Activated T-cell treated with anti-CD3 and anti-CD28 coated beads for 24 hours (primary cell): ENCODE measurements at places on chromosomes 1 and 21.

DNA sequence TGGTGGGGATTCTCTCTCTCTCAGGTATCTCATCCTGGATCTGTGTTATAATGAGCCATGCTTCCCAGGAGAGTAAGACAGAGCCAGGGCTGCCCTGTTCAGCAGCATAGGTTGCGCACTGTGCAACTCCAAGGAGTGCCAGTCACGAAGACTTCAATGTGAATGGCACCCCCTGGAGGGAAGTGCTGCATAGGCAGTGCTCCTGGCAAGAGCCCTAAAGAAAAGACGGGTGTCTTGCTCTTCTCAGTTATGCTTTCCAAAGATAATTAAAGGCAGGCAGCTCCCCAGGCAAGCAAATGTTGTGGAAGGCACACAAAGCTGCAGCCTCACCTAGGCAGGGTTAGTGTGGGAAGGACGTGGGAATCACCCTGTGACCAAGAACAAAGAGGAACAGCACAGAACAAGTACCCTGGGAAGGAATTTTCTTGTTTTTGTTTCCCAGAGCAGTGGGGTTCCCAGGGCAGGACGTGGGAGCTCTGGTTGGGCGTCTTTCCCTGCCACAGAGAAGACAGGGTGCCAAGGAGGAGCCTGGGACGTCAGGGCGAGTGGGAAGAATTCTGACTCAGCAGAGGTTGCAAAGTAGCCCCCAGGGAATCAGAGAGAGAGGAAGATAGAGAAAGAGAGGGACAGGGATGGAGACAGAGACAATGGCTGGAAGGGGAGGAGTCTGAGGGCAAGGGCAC is 120.9 kb downstream of the KCNN3 start:
- peak; percentile 38 for DNase-seq

DNA sequence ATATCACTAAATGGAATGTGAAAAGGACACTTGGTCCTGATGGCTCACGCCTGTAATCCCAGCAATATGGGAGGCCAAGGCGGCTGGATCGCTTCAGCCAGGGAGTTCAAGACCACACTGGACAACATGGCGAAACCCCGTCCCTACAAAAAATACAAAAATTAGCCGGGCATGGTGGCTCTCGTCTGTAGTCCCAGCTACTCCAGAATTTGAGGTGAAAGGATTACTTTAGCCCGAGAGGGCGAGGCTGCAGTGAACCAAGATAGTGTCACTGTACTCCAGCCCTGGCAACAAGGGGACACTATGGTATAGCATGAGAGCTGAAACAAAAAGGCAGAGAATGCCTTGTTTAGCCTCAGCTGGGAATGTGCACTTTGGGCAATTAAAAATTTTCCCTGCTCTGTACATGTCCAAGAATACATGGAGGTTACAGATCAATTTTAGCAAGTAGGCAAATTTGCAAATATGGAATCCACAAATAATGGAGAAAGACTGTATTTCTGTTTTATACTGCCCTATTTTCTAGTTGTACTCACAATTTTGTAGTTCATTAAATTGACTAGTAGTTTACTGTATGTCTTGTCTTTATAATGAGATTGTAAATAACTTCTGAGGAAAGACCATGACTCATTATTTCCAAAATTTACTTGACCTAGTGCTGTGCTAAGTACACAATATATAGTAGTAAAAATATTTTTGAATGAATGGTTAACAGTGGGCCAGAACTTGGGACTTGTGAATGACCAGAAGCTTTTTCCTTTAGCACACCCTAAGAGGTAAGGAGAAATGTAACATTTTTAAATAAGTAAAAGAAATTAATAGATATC is 2.0 kb upstream of the ANGEL2 start:
- no peak for DNase-seq

DNA sequence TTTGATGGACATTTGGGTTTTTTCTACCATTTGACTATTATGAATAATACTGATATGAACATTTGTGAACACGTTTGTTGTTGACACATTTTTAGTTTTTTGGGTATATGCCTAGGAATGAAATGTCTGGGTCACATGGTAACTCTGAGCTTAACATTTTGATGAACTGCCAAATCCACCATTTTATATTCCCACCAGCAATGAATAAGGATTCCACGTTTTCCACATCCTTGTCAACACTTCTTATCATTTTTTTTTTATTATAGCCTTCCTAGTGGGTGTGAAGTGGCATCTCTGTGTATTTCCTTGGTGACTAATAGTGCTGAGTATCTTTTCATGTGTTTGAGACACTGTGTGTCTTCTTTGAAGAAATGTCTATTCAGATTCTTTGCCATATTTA is 67.6 kb downstream of the RASAL2 start:
- no peak for DNase-seq

DNA sequence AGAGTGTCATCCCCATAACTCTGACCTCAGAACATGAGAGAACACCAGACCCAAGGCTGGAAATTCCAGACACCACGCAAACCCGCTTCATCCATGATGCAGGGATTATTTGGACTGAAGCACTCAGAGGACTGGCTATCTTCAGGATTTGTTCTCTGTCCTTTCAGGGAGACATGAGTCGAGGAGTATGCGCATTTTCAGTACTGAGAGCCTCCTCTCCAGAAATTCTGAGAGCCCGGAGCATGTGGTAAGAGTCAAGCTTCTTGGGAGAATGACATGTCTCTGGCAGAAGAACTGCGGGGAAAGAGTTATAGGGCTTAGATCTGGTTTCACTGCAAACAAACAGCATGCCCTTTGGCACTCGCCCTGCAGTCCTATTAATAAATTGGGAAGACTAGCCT is 6.9 kb downstream of the LAX1 start:
- DNase-seq, result no peak

- DNase-seq, result peak; percentile 88
These were observed at the start of gene ABCB10 for GRCh38 chr1:229558460-229559335. Gene ABCB10 (minus strand): TSS chr1:229558707. CDS start chr1:229558652, 55 bp downstream.

DNA sequence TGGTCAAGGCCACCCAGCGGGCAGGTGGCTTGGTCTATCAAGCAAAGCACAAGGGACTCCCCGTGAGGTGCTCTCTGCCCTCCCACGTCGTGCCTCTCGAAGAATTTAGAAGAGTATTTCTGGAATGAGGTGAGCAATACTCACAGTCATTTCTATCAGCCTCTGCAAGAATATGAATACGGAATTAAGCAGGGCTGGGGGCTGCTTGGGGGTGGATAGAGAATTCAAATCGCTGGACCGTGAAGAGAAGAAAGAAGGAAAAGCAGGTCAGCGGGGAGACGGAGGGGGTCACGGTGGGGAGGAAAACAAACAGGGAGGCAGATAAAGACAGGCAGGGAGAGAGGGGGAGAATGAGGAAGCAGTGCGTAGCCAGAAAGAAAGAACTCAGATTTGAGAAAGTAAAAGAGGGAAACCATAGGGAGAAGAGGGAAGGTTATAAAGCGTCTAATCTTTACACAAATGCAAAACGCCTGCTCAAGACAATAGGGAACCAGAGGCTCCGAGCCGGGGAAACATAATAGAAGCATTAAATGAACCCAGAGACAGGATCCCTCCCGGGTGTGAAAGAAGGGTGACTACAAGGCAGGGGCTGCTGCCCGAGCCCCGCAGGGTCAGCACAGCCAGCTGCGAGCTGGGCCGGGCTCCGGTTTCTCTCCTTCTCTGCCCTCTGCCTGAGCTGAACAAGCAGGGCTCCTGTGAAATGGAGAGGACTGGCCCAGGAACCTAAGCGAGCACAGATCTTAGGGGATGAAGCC is 2.1 kb upstream of the EDN2 start:
- no peak for DNase-seq

DNA sequence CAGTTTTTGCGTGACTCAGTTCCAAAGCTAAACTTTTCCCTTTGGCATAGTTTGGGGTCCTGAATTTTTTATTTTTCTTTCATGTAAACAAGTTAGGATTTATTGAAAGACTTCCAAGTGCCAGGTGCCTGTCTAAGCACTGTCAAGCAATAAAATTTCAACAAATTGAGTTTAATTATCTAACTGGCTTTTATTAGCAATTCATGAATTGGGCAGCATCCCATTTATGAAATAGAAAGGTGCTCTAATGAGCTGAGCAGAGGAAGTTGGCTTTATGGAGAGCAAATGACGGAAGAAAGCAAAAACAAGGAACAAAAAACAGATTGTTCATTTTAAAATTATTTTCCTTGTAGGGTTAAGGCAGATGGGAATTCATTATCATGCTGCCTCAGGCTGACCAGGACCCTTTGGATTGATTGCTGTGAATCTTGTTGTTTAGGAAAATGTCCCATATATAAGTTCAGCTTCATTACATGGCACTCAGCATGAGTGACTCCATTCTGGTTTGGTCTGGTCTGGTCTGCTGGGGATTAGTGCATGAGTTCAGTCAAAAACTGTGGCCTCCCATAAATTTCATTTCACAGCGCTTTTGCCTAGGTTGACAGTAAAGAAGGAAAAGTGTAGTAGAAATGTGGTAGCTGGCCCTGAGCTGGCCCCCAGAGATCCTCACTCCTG is 21.5 kb upstream of the COG2 start:
- DNase-seq, result no peak

- DNase-seq, result no peak
These were observed 24.2 kb downstream of the MPZ start for GRCh38 chr1:161285521-161285920.

GRCh38 chr1:153598309-153599172 is 14.4 kb downstream of the S100A16 start:
- DNase-seq, result no peak

GRCh38 chr1:239815074-239815473 is 276.6 kb upstream of the FMN2 start:
- DNase-seq, result no peak

GRCh38 chr21:46018615-46019014 is 37.0 kb downstream of the COL6A1 start:
- no peak for DNase-seq

GRCh38 chr1:59214248-59215208 is 82.4 kb upstream of the FGGY start:
- no peak for DNase-seq

GRCh38 chr1:179166663-179167417 is 62.6 kb downstream of the ABL2 start:
- no peak for DNase-seq

DNA sequence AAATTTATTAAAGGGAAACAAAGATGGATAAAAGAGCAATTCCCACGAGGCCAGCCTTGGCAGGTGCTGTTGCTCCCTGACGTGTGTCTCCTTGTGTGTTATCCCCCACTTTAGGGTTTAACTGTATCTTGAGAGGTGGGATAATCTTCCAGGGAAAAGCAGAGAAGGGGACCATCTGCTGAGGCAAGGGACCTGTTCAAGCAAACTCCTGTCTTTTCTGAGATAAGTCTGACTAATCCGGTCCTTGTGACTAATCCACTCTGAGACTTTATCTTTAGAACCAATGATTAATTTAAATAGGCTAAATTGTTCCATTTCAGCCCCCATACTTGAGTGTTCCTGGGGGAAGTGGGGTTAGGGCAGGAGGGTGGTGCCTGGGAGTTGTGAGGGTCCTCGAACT is 163.6 kb downstream of the CAMTA1 start:
- no peak for DNase-seq

DNA sequence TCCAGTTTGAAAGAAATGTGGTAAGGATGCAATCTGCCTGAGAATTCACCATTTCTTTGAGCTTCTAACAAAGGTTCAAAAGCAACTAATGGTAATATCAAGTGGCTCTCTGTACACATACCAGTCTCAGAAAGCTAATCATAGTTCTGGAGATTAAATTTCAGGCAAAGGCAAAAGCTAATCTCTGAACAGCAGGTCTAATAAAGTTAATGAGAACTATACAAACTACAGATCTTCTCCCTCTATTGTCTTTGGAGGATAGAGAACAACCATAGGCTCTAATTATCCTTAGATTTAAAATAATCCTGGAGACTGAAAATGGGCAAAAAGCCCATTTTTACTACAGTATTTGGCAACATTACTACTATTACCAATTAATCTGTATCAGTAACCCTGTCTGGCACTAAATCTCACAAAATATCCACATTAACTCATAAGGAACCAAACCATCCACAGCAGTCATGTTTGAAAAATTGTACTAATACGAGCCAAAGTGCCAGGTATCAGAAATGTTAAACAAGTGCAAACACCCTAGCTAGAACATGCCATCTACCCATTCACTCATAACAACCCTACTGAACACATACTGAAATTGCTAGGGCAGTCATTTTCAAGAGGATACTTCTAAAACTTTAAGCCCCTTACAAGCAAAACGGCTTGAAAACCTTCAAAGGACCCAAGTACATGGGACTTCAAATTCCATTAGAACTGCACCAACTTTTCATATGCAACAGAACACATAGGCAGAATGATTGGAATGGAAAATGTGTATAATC is 4.8 kb downstream of the DIPK1A start:
- no peak for DNase-seq

DNA sequence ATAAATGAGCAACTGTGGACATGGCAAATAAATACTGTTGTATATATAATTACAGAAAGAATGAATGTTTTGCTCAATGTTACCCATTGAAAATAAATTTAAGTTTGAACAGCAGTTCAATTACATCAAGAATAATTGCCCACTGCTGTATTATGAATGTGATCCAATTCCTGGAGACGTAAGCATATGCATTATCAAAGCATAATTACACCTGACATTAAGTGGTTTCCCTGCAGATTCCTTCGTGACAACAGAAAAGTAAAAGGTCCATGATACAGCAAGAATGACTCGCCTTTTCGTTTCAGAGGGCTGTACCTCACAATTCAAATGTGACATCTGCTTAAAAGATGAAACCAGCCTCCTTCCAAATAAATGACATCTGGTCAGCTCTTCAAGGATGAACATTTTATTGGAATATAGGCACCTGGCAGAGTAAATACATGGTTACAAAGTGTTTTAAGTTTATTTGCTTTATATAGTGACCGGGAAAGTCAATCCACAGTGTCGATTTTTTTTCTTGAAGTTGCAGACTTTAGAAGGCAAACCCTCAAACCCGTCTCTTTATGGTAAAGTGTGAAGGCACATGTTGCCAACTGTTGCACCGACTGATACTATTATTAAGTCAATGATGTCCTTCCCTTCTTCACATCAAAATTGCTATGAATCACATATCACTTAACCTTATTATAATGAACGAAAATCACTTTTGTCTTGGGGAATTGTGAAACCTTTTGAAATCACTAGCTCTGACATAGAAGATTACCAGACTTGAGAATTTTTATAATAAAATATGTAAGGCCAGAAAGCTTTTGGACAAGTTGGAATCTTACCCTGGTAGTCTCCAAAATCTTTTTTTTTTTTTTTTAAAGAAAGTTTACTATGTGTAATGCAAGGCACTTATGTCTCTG is 36.2 kb upstream of the EDEM3 start:
- DNase-seq, result no peak

GRCh38 chr1:155529109-155529508 is 33.5 kb downstream of the ASH1L start:
- DNase-seq, result no peak

- no peak for DNase-seq
These were observed 139.2 kb downstream of the NTMT2 start for GRCh38 chr1:170284951-170285350.

GRCh38 chr1:167627615-167627864 is 2.5 kb upstream of the RCSD1 start:
- no peak for DNase-seq

GRCh38 chr1:9242338-9242969 is 7.9 kb downstream of the H6PD start:
- no peak for DNase-seq

GRCh38 chr1:64031236-64031635 is 172.2 kb upstream of the UBE2U start:
- DNase-seq, result no peak

- no peak for DNase-seq
These were observed 20.1 kb downstream of the SIM2 start for GRCh38 chr21:36718951-36719501.

GRCh38 chr1:228494970-228495853 is 8.0 kb downstream of the RNF187 start:
- DNase-seq, result no peak

GRCh38 chr1:27367160-27367650 is 444 bp upstream of the MAP3K6 start:
- DNase-seq, result no peak
